ENCODE measurements at places on chromosomes 4 and X.

DNA sequence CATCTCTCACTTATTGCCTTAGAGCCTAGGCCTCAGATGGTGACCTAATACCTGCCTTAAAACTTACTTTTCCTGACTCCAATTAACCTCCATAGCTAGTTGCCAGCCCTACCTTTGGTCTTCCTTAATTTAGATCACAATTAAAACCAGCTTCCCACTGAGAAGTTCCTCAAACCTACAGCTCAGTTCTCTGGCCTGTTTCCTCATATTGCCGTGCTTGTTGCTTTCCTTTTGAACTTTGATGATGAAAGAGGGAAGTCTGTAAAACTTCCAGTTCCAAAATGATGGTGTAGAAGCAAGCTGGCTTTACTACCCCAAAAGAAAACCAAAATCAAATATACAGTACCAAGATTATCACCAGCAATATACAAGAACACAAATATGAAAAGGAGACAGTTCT, 28.9 kb upstream of the CAMK2D start:
- no peak for DNase-seq

DNA sequence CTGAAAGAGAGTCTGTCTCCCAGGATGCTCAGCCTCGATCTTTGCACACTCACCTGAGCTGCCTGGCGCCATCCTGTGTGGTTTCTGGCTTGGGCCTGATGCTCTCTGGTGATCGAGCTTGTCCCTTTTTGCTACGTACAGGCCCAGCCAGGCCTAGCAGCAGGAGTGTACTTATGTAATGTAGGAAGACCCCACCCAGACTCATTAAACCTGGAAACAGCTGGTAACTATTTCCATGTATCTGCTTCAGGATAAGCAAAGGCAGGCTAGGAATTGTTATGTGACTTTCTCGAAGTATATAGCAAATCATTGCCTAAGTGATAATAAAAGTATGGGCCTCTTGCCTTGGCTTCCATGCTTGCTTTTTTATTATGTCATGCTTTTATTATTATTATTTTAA, 18.6 kb upstream of the ARSJ start:
- DNase-seq, result no peak

DNA sequence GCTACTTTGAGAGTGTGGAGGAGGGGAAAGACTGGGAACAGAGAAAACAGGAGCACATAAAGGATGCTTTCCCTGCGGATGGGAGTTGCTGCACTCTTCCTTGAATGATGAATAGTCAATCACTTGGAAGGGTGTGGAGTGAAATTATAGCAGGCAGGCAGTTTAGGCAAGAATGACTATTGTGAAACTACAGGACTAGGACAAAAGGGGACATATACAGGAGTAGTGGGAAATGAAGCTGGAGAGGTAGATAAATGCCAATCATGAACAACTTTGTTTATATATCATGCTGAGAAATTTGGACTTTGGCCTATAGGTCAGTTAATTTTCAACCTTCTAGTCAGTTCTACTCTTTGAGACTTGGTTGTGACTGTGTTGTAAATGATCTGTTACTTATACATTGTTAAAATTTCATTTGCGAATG, 76.9 kb downstream of the PAQR3 start:
- DNase-seq, result no peak

DNA sequence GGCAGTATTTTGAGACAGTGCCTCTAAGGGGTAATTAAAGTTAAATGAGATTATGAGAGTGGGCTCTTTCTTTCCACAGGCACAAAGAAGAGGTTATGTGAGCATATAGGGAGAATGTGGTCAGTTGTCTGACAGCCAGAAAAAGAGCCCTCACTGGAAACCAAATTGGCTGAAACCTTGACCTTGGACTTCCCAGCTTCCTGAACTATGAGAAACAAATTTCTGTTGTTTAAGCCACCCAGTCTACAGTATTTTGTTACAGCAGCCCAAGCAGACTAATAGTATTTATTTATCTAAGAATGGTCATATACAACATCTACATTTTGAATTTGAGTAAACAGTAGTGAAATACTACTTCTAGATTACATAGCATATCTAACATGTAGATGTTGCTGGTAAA, 473.8 kb downstream of the IL15 start:
- DNase-seq, result no peak

GRCh38 chrX:44482575-44482974, 60.1 kb downstream of the FUNDC1 start:
- DNase-seq, result no peak

DNA sequence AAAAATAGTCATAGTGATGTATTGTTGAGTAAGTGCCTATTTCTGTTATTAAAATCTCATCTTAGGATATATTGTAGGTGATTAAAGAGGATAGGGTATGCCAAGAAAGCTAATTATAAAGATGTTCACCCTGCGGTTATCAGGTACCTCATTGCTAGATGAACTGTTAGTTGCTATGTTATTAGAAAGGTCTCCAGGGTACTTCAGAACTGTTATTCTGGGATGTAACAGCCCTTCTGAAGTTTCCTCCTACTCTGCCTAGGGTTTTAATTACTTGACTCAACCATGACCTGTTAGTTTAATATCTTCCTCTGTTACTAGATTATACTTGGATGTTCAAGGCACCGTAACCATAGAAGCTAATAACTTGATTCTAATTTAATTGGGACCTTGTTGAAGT, 15.4 kb downstream of the TMPRSS11E start:
- DNase-seq, result no peak

DNA sequence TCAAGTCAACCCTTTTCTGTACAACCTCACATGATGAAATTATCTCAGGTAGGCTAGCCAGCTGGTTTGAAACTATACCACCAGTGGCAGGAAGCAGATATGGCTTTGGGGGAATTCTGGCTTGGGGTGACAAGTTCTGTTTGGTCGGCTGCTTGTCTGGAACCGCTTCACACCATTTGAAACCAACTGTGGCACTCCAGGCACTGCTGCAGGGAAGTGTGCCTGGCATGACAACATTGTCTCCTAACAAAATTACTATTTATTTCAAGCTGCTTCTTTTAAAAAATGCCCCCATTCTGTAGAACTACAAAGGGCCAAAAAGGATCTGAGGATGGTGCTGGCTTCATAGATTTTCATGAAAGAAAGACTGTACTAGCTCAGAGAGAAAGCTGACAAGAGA, 37.1 kb upstream of the GPM6B start:
- DNase-seq, result no peak

- DNase-seq, result peak; percentile 84
Observed at GRCh38 chr4:73222466-73223257, 35.9 kb downstream of the ANKRD17 start.

- DNase-seq, result no peak
Observed at GRCh38 chr4:110106931-110107296, 91.5 kb downstream of the ELOVL6 start.

DNA sequence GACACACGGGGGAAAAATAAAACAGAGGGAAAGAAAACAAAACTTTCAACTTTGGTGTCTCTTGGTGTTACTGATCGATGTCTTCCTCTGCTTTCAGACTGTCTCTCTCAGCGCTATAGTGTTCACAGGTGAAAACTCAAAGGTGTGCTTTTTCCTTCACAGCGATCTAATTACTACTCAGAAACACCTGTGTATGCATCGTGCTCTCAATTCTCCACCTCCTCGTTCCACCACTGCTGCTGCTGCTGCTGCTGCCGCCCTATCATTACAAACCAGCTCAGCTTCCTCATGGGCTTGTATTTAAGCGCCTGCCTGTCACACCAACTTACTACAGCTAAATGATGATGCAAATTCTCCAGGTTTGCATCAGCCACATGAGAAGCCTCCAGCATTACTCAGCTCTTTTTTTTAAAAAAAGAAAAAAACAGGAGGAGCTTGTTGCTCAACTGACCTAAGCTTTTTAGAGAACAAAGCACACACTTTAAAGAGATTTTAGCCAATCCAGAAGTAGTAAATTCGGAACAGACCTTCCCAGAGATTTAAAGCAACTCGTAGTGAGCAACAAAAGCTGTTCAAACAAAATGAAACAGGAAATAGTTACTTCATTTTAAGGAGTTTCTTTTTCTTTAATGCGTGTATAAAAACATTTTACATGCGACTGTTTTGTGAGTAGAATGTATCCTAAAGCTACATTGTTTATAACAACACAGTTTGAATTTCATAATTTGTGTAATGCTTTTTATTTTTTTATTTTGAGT, at the start of gene SLC7A11:
SLC7A11 (minus strand) TSS at position 274 of the 758 bp plus-strand sequence. CDS start 280 bp downstream, outside the sequence.
- no peak for DNase-seq

- no peak for DNase-seq
Observed at GRCh38 chr4:94758141-94758699, 465 bp downstream of the BMPR1B start.

DNA sequence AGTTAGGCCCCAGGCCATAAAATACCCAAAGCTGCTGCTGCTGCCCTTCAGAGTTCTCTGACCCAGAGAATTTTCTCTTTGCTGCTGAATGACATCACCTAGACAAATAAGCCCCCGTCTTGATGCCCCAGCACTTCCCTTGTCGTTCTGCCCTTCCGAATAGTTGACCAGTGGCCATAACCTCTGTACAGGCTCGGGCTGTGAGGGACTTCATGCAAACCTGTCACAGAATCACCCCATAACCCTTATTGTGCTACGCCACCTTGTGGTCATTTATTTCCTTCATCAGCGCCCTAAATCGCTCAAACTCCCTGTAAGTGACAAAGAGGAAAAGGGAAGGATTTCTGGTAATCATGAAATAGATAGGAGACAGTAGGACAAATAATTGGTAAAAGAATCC, 18.8 kb downstream of the SPACA5 start:
- peak; percentile 60 for DNase-seq

GRCh38 chrX:74248889-74249288, 55.1 kb upstream of the ZCCHC13 start:
- DNase-seq, result no peak

- no peak for DNase-seq
Observed at GRCh38 chrX:17939724-17940123, 78.6 kb upstream of the RAI2 start.

GRCh38 chrX:17584248-17584681, 153.0 kb upstream of the SCML1 start:
- no peak for DNase-seq

GRCh38 chr4:41458689-41459088, 79.3 kb upstream of the LIMCH1 start:
- no peak for DNase-seq

GRCh38 chr4:76896614-76897535, 1.1 kb downstream of the SOWAHB start:
- DNase-seq, result no peak

DNA sequence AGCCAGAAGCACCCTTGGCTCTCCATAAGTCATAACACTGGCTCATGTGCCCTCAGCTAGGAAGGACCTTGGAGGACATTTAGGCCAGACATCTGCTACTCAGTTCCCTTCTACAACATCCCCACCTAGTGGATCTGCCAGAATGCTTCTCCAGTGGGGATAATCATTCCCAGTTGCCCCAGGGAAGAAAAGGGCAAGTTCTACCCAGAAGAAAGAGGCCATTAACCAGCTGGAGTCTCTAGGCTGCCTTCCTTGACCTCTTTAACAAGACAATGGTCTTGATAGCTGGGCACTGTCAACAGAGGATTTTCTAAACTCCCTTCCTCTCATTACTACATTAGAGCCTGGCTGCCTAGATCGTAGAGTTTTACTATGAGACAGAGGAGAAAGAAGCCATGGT, 42.0 kb downstream of the LGI2 start:
- no peak for DNase-seq

DNA sequence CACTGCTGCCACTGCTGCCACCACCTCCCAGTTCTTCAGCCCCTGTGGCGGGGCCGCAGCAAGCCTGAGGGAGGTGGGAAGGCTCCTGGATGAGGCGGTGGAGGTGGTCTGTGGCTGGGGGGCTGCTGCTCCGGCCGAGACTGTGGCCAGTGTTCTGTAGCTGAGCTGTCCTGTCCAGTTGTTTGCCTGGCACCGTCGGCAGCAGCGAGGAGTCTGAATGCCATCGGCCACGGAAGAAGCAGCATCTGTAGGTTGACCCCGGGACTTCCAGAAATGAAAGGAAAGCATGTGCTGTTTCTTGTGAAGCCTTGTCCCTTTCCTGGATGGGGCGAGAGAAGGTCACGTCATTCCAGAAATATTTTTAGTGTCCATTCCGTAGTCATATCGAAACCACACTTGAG, 3.3 kb downstream of the C4orf54 start:
- no peak for DNase-seq

DNA sequence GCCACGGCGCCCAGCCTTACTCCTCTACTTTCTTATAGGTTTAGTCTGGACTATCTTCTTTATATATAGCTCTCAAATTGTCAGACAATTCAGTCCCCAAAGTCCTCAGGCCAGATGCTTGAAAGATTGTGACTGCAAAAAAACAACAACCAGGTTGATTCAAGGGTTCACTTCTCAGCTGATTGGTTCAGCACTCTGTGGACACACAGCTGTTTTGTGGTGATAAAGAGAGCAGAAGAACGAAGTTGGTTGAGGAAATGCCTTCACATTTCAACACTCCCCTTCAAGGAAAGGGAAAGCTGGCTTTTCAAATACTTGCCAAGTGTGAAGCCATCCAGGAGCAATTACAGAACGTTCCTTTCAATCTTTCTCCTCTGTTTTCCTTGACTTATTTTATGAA, 166.8 kb downstream of the SHROOM3 start:
- no peak for DNase-seq

DNA sequence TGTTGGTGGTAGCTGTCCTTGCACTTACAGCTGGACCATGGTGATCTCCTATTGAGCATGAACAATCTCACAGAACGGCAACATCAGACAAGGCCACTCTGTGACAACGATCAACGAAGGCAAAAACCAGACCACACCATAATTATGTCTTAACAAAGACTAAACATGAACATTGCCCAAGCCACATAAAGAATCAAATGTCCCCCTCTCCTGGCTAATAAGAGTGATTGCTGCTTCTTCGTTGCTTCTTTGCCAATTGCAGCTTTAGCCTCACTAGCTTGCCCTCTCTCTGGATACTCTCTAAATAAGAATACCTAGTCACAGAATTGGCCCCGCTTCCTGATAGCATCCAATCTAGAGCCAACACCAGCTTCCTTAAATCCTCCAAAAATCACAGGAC, 41.5 kb upstream of the PGRMC1 start:
- DNase-seq, result no peak

GRCh38 chrX:141278306-141278705, 36.0 kb upstream of the SPANXC start:
- DNase-seq, result no peak

DNA sequence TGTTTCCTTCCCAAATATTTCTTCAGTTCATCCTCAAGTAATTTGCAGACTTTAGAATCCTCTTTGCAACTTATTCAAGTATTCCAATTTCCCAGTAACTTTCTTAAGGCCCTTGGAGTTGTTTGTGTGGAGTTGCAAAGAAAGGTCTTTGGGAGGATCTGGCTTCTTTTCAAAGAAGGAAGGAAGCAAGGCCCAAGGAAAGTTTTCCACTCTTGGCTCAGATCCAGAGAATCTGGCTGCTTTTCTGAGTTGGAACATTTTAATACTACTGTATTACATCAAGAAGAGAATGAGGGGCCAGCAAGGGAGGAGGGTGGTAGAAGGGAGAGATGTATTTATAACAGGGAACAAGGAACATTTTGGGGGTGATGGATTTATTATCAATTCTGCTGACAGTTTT, 10.5 kb downstream of the CDX4 start:
- no peak for DNase-seq

GRCh38 chr4:101103381-101104142, 243.8 kb downstream of the PPP3CA start:
- DNase-seq, result no peak

- no peak for DNase-seq
Observed at GRCh38 chr4:16106956-16107355, 23.1 kb upstream of the PROM1 start.

Measured in NCI-H1694 (cell line).